ENCODE measurements at places on chromosomes 1 and 21. TPM values are rescaled to one million over a fixed set of nuclear protein-coding genes. Genes with fewer than 3 reads are reported as not detected.

GRCh38 chr1:55441489-55441888 lies 226.3 kb upstream of the USP24 start:
- no peak for DNase-seq

DNA sequence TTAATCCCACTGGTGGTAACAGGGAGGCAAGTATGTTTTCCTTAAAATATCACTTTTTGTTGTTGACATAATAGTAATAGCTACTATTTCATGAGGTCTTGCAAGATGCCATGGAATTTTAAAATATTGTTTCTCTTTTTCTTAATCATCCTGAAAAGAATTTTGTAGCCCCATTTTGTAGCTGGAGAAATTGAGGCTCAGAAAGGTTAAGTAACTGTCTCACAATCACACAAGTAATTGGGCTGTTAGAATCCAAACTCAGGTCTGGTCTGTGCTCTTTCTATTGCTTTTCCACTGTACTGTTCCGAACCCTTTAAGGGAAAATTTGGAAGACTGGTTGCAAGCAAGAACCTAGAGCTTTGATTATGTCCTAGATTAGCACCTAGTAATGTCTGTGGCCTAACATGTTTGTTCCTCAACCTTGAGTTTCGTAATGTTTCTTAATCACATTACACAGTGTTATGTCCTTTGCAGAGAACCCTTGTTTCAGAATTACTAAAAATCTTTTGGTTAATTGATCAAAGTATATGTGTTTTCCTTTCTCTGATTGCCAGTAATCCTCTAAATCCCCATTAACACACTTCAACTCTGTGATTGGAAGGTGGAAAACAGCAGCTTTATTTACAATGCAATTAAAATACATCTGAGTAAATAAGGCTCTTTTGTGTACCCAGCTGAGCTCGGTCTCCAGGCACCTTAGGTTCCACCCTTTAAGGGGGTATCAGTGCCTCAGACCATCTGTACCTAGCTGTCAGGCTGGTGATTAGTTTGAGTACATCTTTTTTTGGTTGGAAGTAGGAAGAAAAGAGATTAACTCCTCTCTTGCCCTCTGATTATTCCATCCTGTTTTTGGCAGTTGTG lies 10.4 kb downstream of the LRRC42 start:
- no peak for DNase-seq

DNA sequence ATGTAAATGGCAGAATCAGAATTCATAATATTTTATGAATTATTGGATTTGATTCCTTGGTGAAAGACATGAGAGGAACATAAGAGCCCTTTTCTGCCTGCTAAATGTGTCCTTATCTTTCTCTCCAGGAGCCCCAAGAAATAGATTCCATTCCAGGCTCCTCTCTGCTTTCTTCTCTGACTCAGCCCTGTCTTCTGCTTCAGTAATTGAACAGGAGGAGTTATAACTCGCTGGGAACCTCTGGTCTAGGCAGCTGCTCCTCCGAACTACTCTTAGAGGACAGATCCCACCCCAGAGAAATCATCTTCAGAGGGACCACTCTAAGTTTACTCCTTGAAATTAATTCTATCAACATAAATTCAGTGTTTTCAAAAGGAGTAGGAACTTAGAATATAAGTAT lies 78.4 kb downstream of the RGS21 start:
- DNase-seq, result no peak

- DNase-seq, result no peak
Measured at GRCh38 chr1:215992620-215993019, 425.5 kb downstream of the KCTD3 start.

- DNase-seq, result no peak
Measured at GRCh38 chr1:2777424-2778219, 23.9 kb downstream of the TTC34 start.

DNA sequence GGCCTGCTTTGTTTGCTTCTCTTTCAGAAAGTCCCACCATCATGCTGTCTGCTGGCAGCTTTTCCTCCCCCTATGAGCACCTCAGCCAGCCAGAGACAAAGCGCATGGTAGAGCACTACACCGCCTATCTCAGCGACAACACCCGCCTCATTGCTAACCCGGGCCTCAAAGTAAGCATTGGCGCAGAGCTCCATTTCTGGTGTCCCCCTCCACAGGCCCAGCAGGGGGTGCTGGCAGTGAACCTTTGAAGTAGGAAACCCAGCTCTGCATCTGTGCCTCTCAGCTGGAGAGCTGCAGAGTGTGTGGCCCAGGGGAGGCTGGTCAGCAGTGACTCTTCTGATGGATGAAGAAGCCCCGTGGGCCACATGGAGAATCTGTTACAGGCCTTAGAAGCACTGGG lies 81.2 kb upstream of the RAVER2 start:
- DNase-seq, result no peak

DNA sequence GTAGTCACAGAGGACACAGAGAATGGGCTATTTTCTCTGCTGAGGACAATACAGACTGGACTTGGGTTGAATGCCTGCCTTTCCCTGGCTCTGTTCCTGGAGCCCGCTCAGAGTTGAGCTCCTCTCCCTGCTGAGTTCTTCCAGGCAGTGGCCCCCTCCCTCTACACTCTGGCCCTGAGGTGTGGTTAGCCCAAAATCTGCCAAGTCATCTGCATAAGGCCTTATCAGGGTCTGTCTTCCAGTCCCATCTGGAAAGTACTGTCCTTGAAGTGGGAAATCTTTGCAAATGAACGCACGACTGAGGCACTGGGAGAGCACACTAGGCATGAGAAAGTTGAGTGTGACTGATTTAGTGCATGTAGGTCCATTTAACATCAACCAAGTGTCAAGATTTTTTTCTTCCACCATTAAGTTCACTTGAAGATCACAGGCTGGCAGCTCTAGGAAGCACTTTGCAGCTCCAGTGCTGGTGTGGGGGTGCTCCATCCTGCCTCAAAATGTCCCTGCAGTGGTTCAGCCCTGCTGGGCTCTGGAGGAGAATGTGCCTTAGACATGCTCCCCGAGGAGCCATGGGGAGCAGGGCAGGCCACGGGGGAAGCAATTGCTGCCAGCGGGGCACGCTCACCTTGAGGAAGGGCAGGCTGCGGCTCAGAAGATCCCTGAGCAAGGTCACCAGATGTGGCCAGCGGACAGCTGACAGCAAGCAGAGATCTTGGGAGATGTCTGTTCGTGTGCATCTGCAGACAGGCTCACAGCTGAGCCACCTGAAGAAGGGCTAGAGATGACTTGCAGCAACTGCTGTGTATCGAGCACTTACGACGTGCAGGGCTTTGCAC lies 41.5 kb downstream of the IER5 start:
- no peak for DNase-seq

DNA sequence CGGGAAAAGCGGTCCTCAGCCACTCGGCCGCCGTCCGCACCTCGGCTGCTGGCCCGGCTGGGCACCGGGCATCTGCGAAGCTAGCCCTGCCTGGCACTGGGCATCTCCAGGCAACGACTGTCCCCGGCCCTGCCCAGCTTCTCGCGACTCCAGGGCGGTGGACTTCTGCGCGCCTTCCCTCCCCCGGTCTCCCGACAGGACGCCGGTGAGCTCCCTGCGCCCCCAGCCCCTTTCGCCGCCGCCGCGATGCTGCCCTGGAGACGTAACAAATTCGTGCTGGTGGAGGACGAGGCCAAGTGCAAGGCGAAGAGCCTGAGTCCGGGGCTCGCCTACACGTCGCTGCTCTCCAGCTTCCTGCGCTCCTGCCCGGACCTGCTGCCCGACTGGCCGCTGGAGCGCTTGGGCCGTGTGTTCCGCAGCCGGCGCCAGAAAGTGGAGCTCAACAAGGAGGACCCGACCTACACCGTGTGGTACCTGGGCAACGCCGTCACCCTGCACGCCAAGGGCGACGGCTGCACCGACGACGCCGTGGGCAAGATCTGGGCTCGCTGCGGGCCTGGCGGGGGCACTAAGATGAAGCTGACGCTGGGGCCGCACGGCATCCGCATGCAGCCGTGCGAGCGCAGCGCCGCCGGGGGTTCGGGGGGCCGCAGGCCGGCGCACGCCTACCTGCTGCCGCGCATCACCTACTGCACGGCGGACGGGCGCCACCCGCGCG lies 514 bp downstream of the FAM43B start:
- DNase-seq, result no peak

- DNase-seq, result no peak
Measured at GRCh38 chr1:157384258-157384657, 168.1 kb downstream of the FCRL5 start.

- DNase-seq, result no peak
Measured at GRCh38 chr1:218811497-218811896, 362.2 kb upstream of the LYPLAL1 start.

GRCh38 chr21:46180778-46181391 lies 3.4 kb downstream of the SPATC1L start:
- DNase-seq, result no peak

GRCh38 chr1:93255222-93256079 lies 74.9 kb downstream of the CCDC18 start:
- no peak for DNase-seq

GRCh38 chr1:197672347-197672746 lies 102.9 kb downstream of the DENND1B start:
- no peak for DNase-seq

- no peak for DNase-seq
Measured at GRCh38 chr1:16095447-16095846, 22.0 kb upstream of the FAM131C start.

DNA sequence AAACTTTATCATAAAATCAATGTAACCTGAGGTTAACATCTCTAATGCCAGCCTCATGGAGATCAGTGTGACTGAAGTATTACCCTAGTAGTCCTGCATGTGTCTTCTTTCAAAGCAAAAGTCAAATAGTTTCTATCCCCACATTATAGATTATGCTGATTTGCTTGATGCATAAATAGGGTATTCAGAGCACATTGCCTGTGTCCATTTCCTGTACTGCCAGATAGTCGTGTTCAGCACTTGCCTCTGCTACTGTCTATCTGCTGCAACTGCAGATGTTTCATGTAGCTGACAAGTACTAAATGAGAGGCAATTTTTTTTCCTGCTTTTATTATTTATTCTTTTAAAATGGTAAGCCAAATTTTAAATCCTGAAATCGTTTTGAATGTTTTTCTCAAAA lies 348.7 kb downstream of the CHRM3 start:
- no peak for DNase-seq

GRCh38 chr1:32066489-32066873 lies 6.3 kb upstream of the TMEM39B start:
- DNase-seq, result peak; percentile 76

DNA sequence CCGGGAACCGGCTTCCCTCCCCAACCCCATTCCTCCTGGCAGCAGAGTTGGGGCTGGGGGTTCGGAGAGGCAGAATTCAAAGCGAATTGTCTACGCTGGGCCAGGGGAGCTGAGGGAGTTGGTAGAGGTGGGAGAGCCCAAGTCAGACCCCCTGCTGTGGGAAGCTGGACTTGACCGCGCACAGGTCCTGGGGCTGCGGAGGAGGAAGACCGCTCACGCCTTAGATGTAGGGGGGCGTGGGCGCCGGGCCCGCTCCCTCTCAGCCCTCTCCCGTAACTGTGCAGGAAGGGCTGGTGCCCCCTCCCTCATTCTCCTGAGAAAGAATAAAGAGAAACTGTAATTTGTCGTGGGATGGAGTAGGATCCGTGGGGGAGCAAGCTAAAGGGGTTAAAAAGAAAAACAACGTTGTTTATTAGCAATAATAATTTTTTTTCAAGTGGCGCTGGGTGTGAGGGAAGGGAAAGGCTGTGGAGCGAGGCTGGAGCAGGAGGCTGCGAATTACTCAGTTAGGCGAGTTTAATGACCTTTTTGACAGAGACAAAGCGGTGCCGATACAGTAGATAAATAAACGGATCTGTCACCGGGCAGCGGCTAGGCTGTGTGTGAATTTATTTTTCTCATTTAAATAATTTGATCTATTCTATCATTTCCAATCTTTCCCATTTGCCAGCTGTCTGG lies 838 bp upstream of the GRIK3 start:
- no peak for DNase-seq

- DNase-seq, result no peak
Measured at GRCh38 chr1:66452982-66453381, 81.0 kb upstream of the SGIP1 start.

DNA sequence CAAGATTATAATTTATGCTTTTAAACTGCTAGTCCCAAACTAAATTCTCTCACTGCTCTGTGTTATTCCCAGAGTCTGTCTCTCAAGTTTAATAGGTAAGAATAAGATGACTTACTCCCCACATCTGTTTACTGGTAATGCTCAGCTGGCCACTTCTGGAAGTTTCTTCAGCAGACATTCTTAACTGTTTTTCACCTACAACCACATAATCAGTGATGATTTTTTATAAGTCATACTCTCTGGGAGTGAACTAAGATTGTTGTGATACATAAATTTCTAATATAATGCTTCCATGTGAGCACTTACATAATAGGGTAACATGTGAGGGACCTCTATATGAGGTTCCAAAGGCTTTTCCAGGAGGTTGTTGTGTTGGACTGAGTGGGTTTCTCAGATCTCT lies 8.7 kb downstream of the SLAMF7 start:
- DNase-seq, result no peak

DNA sequence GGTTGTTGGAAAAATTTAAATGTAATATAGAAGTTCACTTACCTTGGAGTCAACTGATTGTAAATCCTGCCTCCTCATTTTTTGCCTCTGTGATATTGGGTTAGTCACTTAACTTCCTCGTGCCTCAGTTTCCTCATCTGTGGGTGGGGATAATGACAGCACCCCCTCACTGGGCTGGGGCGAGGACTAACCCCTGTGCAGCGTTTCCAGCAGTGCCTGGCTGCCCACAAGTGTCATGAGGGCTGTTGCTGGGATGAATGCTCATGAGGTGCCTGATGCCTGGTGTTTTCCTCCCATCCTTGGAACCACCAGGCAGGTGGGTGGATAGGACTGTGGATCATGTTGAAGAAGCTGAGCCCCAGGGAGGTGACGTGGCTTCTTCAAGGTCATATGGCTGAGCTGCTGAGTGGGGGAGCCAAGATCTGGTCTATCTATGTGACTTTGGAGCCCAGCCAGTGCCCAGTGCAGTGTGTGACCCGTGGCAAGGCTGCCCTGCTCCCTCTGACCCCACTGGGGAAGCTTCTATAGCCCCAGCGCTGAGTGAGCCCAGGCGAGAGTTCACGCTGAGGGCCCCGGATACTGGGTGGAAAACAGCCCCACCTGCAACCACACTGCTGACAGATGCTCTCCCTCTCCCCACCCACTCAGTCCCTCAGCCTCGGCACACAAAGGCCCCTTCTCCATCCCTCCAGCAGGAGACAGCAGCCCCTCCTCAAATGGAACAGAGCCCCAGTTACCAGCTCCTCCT lies 446.0 kb downstream of the PTPRU start:
- DNase-seq, result peak; percentile 2

GRCh38 chr21:45871616-45872236 lies 109.8 kb upstream of the COL6A1 start:
- no peak for DNase-seq

GRCh38 chr1:113242481-113242880 lies 147.8 kb upstream of the MAGI3 start:
- no peak for DNase-seq

The LCE1A gene
- not detected for polyA plus RNA-seq

The PRKAA2 gene
- polyA plus RNA-seq, result 8.0 TPM

The RNU1-4 gene
- polyA plus RNA-seq, result not detected

The CYP4A11 gene
- 0.01 TPM for polyA plus RNA-seq

The PRKCZ gene
- polyA plus RNA-seq, result 18.4 TPM

The LEPROT gene
- polyA plus RNA-seq, result 26.2 TPM

The DPT gene
- polyA plus RNA-seq, result 28.8 TPM

The PDZK1 gene
- 0.17 TPM for polyA plus RNA-seq

The SYTL1 gene
- polyA plus RNA-seq, result 2.5 TPM

The OR2T35 gene
- not detected for polyA plus RNA-seq

The YOD1 gene
- polyA plus RNA-seq, result 2.6 TPM

The GRIK3 gene
- polyA plus RNA-seq, result 0.16 TPM

The AGBL4 gene
- polyA plus RNA-seq, result 0.04 TPM

The PCP4L1 gene
- 0.75 TPM for polyA plus RNA-seq

The GNAT2 gene
- polyA plus RNA-seq, result 0.04 TPM

The KRTAP19-3 gene
- not detected for polyA plus RNA-seq

Data from heart right ventricle (tissue), 16 donors.